ENCODE measurements at places on chromosomes 2 and 18. TPM values are rescaled to one million over a fixed set of nuclear protein-coding genes. Genes with fewer than 3 reads are reported as not detected.

Gene FOXD4L1
- total RNA-seq, result not detected

GRCh38 chr18:2236232-2236631 is 335.1 kb downstream of the METTL4 start:
- no peak for DNase-seq

Gene PPM1B
- total RNA-seq, result 57.6 TPM

DNA sequence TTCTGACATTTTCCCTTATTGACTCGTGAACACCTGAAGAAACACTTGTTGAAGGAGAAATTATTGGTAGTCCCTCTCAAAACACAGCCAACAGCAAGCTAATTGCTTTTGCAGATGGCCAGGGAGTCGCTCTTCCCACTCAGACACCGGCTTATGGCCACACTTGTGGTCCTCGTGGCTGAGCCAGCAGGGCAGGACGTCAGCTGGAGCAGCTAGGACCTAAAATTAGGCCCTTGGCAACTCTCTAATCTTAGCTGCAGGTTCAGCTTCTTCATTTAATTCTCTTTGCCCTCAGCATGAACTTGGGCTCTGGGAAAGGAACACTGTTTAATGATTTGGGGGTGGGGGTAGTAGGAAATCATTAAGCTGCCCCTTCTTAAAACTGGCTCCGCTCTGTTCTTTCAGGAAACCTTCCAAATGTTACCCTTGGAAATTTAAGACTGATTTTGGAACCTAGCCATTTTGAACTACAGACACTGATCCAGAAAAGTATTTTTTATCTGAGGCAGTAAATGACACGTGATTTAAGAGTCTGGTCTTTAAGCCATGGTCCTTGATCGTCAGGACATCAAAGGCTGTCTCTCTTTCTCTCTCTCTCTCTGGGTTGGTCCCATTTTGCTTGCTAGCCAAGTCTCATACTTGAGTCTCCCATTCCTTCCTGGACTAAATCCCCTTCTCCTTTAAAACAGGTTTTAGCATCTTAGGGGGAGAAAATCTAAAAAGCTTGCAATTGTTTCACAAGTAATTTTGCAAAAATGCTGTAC is 77.5 kb downstream of the CDK15 start:
- no peak for DNase-seq

GRCh38 chr2:186181625-186182024 is 304.4 kb upstream of the ZC3H15 start:
- no peak for DNase-seq

Gene TOGARAM2
- total RNA-seq, result 0.62 TPM

- no peak for DNase-seq
Observed at GRCh38 chr2:74131901-74132300, 15.8 kb downstream of the BOLA3 start.

DNA sequence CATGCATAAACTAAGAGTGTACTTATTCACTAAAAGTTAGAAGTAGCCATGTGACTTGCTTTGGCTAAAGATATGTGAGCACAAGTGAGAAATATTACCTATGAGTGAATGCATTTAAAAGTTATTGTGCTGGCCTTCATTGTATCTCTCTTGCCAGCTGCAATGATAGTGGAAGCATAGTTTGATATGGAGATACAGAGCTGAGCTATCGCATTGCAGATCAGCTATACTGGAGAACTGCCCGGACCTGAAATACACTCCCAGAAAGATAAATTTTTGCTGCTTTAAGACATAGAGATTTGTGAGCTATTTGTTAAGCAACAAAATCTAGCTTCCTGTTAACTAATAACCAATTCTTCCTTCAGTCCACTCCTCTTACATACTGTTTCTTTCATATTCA is 571.1 kb downstream of the CPS1 start:
- DNase-seq, result no peak

DNA sequence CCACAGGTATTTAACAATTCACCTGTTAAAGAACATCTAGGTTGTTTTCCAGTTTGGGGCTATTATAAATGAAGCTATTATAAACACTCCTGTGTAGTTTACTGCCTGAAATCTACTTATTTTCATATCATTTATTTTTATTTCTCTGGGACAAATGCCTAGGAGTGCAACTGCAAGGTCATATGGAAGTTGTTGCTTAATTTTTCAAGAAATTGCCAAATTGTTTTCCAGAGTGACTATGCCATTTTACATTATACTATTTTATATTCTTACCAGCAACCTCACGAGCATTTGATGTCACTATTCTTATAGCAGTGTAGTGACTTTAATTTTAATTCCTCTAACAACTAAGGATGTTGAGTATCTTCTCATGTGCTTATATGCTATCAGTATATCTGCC is 298.4 kb downstream of the EXOC6B start:
- no peak for DNase-seq

GRCh38 chr2:10007921-10008808 is 35.2 kb upstream of the KLF11 start:
- no peak for DNase-seq

DNA sequence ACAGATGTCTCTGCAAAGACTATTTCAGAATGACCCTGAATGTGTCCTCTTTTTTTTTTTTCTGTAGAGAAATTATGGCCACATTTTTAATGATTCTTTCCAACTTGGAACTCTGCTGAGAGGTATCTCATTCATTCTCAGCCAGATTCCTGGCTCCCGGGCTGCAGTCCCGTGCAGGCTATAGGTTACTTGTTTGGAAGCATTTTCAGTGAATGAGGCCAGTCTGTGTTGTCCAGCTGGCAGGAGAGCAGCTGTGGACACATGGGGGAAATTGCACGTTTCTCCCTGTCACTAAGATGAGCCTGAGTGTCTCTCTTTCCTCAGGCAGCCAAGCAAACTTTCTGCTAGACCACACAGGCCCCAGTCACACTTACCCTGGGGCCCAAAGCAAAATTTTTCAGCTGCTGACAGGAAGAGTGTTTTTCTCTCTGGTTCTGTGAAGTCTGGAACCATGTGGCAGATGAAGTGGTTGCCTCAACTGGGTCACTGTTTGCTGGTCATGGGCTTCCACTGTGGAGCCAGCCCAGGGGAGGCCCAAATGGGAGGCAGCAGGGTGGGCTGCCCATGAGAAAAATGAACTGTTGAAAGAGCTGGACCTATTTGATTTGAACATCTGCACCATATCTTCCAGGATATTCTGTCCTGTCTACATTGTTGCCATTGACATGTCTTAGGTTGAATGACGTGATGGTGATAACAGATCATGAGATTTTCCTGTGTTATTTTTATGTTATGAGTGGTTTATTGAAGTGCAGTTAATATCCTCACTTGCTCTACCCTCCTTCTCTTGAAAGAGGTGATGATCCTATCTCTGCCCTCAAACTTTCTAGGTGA is 431.2 kb downstream of the LPIN1 start:
- DNase-seq, result no peak

Gene TNFRSF11A
- total RNA-seq, result 1.1 TPM

GRCh38 chr2:42042631-42043355 is 5.0 kb upstream of the PKDCC start:
- no peak for DNase-seq

Gene TSPYL6
- total RNA-seq, result not detected

- no peak for DNase-seq
Observed at GRCh38 chr2:217219164-217219520, 359.3 kb upstream of the TNP1 start.

- no peak for DNase-seq
Observed at GRCh38 chr18:49225160-49225559, 235.3 kb downstream of the DYM start.

DNA sequence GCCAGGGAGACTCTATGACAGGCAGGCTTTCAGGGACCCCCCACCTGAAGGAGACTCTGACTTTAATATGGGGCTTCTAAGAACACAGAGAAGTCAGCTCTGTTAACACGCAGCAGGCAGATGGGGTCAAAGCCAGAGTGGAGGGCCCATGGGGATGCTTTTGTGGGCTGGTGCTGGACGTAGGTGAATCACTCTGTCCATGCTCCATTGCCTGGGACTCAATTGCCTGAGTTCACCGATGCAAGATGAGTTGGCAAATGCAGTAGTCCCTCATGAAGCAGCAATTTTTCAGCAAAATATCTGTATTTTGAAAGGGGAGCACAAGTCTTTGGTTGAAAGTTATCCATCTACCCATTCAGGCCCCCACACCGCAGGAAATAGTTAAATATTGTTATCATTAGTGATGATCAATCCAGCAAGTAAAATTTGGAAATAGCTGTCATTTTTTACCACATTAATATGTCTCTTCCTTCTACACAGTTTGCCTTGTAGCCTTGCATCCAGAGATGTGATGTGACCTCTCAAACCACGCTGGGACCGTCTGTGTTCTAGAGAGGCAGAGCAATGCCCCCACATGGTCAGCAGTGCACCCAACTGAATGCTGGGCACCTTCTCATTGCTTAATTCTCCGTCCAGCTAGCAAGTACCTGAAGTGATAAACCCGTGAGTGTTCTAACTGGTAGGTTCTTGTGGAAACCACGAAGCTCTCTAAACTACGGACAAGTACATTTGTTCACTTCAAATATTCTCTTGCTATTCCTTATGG is 34.8 kb upstream of the FAM110C start:
- no peak for DNase-seq

Gene ACADL
- total RNA-seq, result 0.09 TPM

Gene LBX2
- 0.12 TPM for total RNA-seq

Gene CMPK2
- 0.31 TPM for total RNA-seq

DNA sequence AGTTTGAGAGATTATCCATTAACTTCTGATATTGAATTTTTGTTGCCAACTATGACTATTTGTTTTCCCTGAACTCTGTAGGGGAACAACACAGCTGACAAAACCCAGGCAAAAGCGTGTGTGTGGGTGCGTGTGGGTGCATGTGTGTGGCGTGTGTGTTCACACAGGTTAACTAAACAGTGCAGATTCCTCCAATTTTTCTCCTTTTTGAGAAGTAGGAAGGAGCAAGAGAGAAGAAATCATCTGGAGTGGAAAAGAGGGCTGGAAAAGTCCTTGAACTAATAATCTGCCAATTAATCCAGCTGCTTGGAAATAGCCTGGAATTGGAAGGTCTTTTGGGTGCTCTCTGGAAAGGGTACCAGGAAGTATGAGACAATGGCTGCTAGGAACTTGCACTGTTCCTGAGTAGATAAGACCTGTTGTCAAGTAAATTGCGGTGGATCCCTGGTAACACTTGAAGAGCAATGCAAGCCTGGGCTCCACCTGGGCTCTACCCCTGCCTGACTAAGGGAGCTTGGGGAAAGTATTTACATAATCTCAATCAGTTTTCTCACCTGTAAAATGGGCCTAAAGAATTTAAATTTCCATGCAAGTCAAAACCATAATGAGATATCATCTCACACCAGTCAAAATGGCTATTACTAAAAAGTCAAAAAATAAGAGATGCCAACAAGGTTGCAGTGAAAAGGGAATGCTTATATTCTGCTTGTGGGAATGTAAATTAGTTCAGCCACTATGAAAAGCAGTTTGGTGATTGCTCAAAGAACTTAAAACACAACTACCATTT is 40.5 kb upstream of the IL1R1 start:
- DNase-seq, result no peak

DNA sequence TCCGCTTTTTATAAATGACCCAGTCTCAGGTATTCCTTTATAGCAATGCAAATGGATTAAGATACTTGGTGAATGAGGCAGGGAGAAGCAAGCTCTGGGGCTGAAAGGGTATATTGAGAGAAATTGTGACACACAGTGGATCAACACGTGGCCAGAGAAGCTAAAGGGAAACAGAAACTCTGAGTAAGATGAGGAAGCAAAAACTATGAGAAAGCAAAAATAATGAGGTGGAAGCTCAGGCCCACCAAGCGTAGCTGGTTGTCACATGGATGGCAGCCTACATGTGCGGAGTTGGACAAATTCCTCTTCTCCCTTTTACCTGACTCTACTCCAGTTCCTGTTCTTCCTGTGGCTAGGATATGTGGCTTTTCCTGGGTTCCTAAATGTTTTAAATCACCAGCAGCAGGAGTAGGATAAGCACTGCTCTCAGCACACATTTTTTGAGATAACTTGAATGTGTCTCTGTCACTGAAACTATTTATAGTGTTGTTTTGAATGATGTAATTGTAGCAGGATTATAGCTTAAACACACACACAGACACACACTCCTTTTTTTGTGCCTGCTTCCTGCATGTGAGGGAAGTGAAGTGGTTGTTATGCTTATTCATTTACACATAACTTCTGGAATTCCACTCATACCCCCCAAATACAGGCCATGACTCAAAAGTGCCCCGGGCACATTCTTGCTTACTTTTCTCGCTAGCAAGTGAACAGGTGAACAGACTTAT is 30.1 kb upstream of the EPC2 start:
- DNase-seq, result no peak

Gene GALNT14
- total RNA-seq, result 6.0 TPM

DNA sequence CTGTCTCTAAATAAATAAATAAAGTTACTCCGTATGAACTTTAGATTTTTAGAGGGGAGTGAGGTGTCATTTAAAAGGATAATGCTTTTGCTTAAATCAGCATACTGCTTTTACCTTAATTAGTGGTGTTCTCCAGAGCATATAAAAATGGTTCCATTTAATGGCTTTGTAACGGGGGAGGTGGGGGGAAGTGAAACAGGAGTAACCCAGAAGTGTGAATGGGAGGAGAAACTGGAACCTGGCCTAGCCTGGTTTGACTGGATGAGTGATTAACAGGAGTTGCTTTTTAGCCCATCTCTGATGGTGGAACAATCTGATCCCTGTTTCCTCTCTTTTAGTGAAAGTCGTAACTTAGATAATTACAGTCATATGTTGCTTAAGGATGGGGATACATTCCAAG is 1.6 kb downstream of the CNDP2 start:
- no peak for DNase-seq

Gene ALPI
- not detected for total RNA-seq

Gene TXNL1
- 75.6 TPM for total RNA-seq

Gene FSHR
- total RNA-seq, result not detected

GRCh38 chr18:38611036-38611964 is 1045.7 kb upstream of the CELF4 start:
- DNase-seq, result no peak

Gene TFPI
- 12.9 TPM for total RNA-seq

Measured in neural progenitor cell (in vitro differentiated cells).